ENCODE measurements at places on chromosomes 4 and X. TPM values are rescaled to one million over a fixed set of nuclear protein-coding genes. Genes with fewer than 3 reads are reported as not detected.

Gene NKX6-1
- 0.49 TPM for total RNA-seq

Gene PGAM4
- total RNA-seq, result not detected

Gene SGCB
- total RNA-seq, result 105 TPM

GRCh38 chrX:107447642-107448041 is 1.8 kb upstream of the FRMPD3 start:
- H3K4me1 ChIP-seq, result peaks cover 6% of the 10 kb centered on the region
- H3K4me3 ChIP-seq, result no peak overlapping the region
- H3K27ac ChIP-seq, result no peak overlapping the region
- H3K27me3 ChIP-seq, result peaks cover 43% of the 10 kb centered on the region
- peaks cover 1% of the 10 kb centered on the region for H3K36me3 ChIP-seq

- H3K4me1 ChIP-seq, result peaks cover 15% of the 10 kb centered on the region
- H3K36me3 ChIP-seq, result peaks cover 3% of the 10 kb centered on the region
- no peak overlapping the region for H3K4me3 ChIP-seq
- DNase-seq, result no peak
- no peaks in the 10 kb centered on the region for H3K27me3 ChIP-seq
- peak overlapping the region; percentile 68 for H3K27ac ChIP-seq
Measured at GRCh38 chr4:127162741-127163140, 470.0 kb upstream of the INTU start.

DNA sequence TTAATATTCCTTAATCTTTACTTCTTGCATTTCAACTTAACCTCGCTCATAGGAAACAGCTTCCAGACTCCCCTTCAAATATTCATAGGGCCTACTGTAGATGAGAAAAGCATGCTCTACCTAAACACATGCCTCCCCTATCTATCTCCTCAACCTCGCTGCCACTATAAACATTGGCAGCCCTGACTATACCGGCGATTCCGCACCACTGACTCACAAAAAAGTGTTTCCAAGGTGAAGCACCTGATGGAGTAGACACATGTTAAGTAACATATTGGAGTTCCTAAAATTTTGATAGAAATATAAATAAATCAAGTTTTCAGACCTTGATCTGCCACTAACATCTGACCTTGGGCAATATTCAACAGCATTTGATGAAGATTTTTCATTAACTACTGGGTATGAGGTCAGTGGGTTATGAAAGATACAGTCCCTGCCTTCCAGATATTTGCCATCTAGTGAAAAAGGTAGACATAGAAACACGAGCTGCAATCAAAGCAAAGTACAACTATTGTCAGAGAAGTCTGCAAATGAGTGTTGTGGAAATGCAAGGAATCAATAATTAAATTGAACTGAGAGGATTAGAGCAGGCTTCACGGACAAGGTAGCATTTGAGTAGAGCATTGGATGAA is 184.2 kb downstream of the MAML3 start:
- no peak overlapping the region for H3K4me3 ChIP-seq
- no peaks in the 10 kb centered on the region for H3K36me3 ChIP-seq
- peaks cover 2% of the 10 kb centered on the region for H3K27me3 ChIP-seq
- DNase-seq, result no peak
- H3K4me1 ChIP-seq, result peaks cover 6% of the 10 kb centered on the region
- H3K27ac ChIP-seq, result no peak overlapping the region

- H3K4me1 ChIP-seq, result peaks cover 33% of the 10 kb centered on the region
- DNase-seq, result no peak
- H3K36me3 ChIP-seq, result no peaks in the 10 kb centered on the region
Measured at GRCh38 chr4:153466081-153466948, at the start of gene TMEM131L. Gene TMEM131L, plus strand, starts transcription at chr4:153466360. Its CDS starts 38 bp downstream, at chr4:153466398.
